ENCODE measurements at places on chromosomes 16 and 17.

GRCh38 chr16:47599512-47599911, 138.4 kb downstream of the PHKB start:
- DNase-seq, result no peak

DNA sequence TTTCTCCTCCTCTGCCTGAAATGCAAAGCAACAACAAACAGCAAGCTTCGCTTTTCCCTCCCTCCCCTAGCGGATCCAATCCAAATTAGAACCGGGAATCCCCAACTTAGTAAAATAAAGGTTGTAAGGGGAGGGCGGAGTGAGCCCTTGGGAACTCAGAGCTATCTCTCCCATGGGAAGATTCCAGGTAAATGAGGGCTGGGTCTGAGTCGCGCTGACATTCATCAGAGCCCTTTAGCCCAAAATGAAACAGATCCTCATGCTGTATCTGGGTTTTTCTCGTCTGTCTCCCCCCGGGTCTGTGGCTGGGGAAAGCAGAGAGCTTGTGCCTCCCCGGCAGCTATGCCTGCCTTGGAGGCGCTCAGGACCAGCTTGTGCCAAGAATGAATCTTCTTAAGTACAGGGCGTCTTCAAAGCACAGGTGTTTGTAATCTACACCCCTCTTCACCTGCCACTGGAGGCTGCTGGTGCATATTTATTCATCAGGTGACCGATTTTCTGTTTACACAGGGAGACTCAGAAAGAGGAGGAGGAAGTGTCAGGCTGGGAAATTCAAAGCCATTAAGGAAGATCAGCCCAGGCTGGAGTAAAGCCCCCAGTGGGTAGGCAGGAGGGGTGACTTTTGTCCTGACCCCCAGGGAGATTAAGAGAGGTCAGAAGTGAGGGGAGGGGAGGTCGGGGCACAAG, 55.0 kb upstream of the GSE1 start:
- DNase-seq, result no peak

- no peak for DNase-seq
These were observed 24.6 kb upstream of the AATK start for GRCh38 chr17:81190591-81190990.

DNA sequence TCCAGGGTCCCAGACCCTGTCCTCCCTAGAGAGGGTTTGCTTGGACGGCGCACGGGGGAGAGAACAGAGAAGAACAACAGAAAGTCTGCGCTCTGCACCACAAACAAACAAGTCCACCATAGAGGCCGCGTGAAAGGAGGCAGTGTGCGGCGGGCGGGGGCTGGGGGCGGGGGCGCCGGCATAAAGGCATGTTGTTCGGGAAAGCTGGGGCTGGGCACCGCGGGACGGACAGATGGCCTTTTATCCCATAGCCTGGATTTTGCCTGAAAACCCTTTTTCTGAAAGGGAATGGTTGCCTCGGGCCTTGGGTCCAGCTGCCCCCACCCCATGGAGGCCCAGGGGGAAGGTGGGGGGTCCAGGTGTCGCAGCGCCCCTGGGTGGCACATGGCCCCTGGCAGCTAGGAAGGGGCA, 26.0 kb downstream of the FA2H start:
- DNase-seq, result no peak

DNA sequence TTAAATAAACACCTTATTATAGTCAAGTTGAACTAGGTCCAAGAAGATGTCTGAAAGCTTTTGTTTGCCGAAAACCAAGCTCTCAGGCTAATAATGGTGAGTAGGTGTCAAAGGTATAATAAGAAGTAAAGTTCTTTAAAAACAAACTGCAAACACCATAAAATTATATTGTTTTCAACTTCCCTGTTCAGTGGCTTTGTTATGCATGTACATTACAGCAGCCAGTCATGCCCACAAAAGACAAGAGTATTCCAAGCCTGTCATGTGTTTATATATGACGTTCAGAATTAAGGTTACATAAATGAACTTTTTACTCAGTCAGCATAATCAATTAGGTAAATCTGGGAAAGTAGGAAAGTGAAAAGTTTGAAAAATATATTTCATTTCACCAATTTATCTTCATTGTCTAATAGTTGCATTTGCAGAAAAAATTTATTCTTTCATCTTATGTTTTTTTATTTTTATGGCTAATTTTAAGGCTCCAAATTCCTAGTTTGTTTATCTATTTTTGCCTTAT, 928.7 kb upstream of the SOX9 start:
- DNase-seq, result no peak

- no peak for DNase-seq
These were observed 1.7 kb upstream of the BCAS3 start for GRCh38 chr17:60675997-60676396.

DNA sequence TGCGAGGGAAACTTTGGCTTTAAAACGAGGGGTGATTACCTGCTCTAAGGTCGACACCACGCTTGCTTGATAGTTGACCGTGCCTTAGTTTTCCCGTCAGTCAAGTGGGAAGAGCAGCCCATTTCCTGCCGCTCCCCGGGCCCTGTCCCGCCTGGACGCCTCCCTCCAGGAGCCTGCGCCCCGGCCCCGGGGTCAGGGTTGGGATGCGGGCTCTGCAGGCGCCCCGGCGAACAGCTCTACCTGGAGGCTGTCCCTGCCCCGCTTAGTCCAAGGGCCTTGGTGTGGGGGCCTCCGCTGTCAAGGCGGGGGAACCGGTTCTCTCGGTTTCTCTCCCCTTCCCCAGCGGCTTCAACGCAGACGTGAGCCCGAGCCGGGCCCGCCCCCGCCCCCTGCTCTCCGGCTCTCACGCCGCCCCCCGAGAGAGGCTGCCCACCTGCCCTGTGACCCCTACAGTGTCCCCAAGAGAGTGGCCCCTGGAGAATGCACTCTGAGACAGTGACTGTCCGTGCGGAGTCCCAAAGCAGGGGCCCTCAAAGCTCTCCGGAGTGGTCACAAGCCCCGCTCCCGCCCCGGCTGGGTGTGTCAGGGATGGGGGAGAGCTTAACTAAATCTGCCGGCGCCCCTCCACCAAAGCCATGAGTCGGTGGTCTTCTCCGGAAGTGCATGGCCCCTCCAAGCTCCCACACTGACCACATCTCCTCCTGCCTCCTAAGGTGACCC, 117.4 kb upstream of the SMURF2 start:
- no peak for DNase-seq

- no peak for DNase-seq
These were observed 47.8 kb downstream of the MRC2 start for GRCh38 chr17:62675260-62675659.

Data from HAP-1 (cell line).